ENCODE measurements at places on chromosomes 3 and 15. TPM values are rescaled to one million over a fixed set of nuclear protein-coding genes. Genes with fewer than 3 reads are reported as not detected.

The CCK gene
- not detected for total RNA-seq

DNA sequence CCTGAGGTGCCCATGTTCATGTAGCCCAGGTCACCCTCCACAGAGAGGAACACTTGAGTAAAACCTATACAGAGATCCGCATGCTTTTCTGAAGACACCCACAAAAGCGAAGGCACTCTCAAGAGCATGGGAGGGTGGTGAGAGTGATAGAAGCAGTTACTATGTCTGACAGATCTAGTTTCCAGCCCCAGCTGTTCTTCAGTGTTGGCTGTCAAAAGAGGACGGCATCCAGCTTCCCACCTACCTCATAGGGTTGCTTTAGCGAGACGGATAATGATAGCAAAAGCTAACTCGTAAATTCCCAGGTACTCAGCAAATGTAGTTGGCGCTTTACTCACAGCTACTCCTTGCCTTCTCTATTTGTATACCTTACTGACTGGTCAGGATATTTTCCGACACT, 3.0 kb upstream of the MEX3B start:
- H3K27me3 ChIP-seq: peaks cover 31% of the 10 kb centered on the region
- H3K36me3 ChIP-seq: no peaks in the 10 kb centered on the region
- peak overlapping the region; percentile 98 for H3K27ac ChIP-seq
- H3K4me1 ChIP-seq: peaks cover 17% of the 10 kb centered on the region
- DNase-seq: no peak

The WDR48 gene
- total RNA-seq: 64.3 TPM

- no peaks in the 10 kb centered on the region for H3K36me3 ChIP-seq
- H3K27ac ChIP-seq: no peak overlapping the region
- no peak for DNase-seq
- H3K4me1 ChIP-seq: no peaks in the 10 kb centered on the region
Measured at GRCh38 chr3:131110087-131110486, 83.4 kb downstream of the NEK11 start.

The GUCA1C gene
- not detected for total RNA-seq

The PPM1L gene
- 81.4 TPM for total RNA-seq

The MYRIP gene
- 1.8 TPM for total RNA-seq

DNA sequence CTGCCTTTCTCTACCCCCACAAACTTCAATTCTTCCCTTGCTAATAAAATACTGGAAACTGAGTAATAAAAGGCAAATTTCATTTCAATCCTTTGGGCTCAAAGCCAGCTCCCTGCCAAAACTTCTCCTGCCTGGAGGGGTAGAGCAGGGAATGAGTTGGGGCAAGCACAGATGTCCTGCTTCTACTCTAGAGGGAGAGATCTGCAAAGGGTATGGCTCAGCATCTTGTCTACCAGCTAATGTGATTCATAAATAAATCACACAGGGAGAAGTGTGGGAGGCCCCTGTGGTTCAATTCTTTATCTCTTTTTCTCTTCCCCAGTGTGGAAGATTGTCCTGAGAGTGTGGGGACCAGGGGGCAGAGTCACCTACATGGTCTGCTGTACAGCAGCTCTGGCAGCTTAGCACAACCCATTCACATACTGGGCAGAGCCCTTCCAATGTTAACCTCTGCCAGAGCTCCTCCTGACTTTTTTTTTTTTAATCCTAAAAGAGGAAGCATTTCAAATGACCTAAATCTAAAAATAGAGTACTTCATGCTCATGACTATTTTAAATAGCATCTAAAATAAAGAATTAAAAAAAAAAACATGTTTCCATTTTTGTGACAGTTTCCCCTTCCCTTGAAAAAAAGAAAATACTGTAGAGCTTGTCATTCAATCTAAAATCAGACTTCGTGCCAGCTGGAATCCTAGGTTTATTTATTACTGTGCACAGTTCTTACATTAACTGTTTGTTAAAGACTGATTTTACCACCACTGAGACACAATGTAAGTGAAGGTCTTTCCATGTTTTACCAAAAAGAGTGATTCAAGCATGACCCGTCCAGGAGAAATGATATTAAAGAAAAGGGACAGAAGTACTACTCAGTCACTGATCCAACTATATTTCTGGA, 1083.7 kb upstream of the CFAP20DC start:
- H3K4me1 ChIP-seq: no peaks in the 10 kb centered on the region
- H3K27me3 ChIP-seq: no peaks in the 10 kb centered on the region
- H3K4me3 ChIP-seq: no peak overlapping the region
- DNase-seq: no peak
- no peak overlapping the region for H3K27ac ChIP-seq
- H3K36me3 ChIP-seq: no peaks in the 10 kb centered on the region

All from glutamatergic neuron (in vitro differentiated cells).